Activated T-helper 1 cell treated with anti-CD3 and anti-CD28 coated beads, Interleukin-2, amount 50 U/mL, for 16 hours (primary cell): ENCODE measurements at places on chromosomes 2 and 18.

GRCh38 chr2:38065502-38066135, 10.3 kb downstream of the CYP1B1 start:
- no peak for DNase-seq

DNA sequence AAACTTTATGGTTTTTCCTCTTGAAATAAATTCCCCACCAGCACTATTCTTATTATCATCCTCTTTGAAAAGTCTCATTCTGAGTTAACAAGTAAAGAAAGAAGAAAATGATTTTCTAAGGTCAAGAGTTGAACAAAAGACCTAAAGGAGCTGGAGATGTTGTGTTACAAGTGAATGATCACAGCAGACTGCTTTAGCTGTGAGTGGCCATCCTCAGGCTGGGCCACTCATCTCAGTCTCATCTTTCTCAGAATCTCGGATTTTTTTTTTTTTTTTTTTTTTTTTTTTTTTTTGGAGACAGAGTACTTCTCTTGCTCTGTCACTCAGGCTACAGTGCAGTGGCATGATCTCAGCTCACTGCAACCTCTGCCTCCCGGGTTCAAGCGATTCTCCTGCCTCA, 133.3 kb downstream of the CDH2 start:
- DNase-seq, result no peak

- no peak for DNase-seq
Observed at GRCh38 chr2:64283006-64283570, 138.9 kb upstream of the PELI1 start.

DNA sequence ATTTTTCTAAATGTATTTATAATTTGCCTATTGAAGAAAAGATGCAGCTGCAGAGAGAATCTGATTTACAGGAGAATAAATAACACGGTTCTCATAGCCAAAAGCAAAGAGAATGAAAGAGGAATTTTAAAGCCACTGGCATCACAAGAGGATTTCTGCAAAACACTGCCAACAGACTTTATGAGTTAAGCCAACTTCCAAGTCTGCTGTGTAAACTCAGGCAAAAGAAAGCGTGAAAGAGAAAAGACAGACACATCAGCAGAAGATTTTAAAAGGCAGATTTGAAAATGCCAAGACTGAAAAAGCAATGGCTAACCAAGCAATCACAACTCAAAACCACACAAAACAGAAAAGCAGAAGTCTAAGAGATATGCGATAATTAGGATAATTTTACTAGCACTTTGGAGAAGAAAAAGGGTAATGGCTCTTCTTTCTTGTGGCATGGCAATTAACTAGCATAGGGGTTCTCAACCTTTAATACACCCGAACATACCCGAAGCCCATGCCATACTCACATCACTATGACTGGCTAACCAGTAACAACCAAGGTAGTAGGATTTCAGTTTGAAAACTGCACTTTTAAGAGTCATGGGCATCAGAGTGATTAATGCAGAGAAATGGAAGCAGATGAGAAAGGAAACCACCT, 4.9 kb downstream of the DARS1 start:
- no peak for DNase-seq

DNA sequence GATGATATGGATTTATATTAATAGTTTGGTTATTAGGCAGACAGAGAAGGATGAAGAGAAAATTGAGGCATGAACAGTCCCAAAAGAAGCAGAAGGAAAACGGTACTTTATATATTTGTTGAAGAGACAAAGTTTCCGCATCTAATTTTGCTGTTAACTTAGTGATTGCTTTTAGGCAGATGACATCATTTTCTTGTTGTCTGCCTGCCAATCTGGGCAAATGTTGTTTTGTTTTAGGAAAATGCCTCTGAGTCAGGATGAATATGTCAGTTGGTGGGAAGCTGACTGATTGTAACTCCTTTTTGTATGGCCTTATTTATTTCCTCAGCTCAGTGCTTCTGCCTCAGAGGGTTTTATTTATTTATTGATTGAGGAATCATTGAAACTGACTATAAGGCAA, 52.5 kb upstream of the CAVIN2 start:
- DNase-seq, result no peak

GRCh38 chr2:36369716-36370115, 14.1 kb downstream of the CRIM1 start:
- no peak for DNase-seq

DNA sequence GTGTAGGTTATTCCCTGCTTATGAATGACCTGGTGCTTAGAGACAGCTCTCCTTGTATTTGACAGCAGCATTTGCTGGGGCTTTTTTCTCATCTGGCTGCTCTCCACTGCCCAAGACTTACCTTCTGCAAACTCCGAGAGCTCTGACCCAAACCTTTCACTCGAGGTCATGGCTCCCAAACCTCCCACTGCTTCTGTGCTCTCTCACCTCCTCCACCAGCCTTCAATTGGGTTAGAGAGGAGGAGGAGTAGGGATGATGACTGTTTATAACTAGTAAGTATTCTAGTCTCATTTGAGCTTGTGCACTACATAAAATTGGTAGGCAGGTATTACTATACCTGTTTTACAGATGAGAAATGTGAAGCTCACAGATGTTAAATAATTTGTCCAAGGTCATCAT, 40.1 kb downstream of the LIMS1 start:
- no peak for DNase-seq
